ENCODE measurements at places on chromosomes 6 and 20. TPM values are rescaled to one million over a fixed set of nuclear protein-coding genes. Genes with fewer than 3 reads are reported as not detected.

DNA sequence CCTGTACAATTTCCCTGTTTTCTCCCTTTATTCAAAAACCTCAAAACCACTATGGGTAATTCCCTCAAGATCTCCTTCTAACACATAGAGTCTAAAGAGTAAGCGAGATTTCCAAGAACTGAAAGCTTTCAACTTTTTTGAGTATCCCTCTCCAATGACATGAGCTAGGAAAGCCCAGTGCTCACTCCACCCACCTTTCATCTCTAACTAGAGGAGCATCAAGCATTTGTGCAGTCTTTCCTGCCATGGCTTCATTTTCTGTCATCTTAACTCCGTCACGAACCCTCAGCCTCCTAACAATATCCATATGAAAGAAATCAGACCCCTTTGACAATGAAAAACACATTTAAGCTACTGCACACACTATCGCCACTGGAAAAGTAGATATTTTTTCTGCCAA is 91.9 kb upstream of the SUPT3H start:
- DNase-seq, result no peak

- DNase-seq, result peak; percentile 49
Measured at GRCh38 chr20:9235518-9235917, 166.6 kb downstream of the PLCB4 start.

DNA sequence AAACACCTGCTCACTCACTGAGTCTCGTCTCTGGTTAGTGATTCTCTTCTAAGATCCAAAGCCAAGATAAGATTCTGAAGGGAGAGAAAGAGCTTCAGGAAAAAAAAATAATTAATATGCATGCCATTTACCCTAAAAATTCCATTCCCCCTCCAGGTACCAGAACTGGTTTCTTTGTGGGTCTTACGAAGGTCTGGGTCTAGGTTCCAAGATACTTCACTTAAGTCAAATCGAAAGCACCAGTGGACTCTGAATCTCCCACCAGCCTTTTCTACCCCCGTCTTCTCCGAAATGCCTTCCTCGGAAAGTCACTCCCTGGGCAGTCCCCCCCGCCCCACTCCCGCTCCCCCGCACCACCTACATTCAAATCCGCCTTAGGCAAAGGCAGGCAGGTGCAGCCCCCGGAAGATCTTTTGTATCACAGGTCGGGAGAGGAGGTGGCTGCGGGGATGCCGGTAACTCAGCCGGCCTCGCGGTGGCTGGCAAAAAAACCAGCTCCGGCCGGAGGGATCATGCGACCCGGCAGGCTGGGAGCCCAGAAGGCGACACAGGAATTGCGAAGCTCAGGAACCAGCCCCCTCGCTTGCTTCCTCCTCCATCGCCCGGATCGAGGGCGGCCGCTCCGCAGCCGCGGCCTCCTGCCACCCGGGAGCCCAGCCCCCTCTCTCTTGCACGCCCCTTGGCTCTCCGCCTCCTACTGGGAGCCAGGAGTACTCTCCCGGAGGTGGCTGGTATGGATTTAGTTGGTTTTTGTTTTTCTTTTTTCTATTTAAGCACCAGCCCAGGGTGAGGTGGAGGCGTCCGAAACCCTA is at the start of gene BCL2L1:
Gene BCL2L1, minus strand, starts transcription at position 612 of the 812 bp plus-strand sequence. CDS start 650 bp downstream, outside the sequence.
- peak; percentile 86 for DNase-seq

DNA sequence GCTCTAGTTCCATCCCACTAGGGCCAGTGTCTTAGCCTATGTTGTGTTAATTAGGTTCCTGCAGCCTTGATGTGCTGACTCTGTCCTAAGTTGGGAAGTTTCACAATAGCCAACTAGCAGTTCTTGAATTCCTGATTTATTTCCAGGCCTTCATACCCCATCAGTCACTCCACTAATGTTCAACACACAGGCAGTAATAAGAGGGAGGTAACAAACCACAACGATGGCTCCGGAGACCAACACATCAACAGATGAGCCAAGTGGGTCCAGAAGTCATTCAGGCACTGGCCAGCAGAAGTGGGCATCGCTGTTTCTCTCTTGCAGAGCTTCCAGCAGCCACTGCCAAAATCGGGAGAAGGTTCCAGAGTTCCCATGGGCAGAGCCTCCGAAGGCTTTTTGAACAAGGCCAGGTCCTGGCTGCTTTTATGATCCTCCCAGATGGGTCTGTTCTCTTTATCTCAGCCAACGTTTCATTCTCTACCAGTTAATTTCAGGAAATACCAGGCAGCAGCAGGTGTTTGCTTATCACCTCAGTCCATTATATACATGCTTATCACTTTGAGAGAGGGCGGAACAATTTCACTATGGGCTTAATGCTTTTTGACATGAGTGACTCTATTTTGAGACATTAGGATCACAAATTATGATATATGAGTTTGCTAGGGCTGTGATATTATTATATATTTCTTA is 48.5 kb upstream of the NOP56 start:
- no peak for DNase-seq

DNA sequence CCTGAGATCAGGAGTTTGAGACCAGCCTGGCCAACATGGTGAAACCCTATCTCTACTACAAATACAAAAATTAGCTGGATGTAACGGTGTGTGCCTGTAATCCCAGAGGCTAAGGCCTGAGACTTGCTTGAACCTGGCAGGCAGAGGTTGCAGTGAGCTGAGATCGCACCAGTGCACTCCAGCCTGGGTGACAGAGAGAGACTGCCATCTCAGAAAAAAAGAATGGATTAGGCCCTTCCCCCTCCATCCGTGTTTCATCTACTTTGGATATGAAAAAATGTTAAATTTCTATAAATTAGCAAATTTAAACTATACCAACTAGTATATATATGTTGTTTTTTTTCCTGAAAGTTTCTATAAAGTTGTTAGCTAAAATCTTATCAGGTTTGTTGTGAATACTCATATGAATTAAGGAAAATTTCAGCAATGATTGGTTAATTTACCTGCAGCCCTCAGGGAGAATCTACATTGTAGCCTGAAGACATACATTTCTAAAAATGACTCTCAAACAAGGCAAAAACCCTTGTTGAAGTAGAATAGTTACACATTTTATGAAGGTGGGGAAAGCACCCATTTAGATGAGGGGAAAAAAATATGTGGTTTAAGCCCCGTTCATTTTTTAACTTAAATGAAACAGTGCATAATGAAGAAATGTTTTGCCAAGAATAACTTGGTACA is 120.9 kb downstream of the TIAM2 start:
- DNase-seq, result no peak

GRCh38 chr6:137545073-137545472 is 50.9 kb upstream of the OLIG3 start:
- no peak for DNase-seq

DNA sequence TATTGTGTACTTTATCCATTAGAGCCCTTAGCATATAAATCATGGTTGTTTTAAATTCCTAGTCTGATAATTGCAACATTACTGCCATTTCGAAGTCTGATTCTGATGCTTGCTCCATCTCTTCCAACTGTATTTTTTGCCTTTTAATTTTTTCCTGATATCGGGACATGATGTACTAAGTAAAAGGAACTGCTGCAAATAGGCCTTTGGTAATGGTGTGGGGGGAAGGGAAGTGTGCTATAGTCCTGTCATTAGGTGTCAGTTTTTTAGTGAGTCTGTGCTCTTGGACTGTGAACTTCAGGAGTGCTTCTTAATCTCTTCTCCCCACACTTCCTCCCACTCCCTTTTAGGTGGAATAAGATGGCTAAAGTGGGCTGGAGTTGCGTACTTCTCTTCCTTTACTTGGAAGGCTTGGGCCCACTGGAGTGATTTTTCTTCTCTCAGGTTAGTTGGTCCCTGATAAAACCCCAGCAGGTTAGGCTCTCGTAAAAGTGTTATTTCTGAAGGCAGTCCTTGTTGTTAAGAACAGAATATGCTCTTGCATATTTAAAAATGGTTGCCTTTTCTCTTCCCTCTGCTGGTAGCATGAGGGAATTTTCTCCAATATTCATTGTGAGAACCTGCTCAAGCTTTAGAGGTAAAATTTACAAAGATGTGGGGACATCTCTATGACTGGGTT is 18.1 kb downstream of the STXBP5 start:
- DNase-seq, result peak; percentile 47

GRCh38 chr20:9928281-9928737 is 89.4 kb upstream of the PAK5 start:
- no peak for DNase-seq

DNA sequence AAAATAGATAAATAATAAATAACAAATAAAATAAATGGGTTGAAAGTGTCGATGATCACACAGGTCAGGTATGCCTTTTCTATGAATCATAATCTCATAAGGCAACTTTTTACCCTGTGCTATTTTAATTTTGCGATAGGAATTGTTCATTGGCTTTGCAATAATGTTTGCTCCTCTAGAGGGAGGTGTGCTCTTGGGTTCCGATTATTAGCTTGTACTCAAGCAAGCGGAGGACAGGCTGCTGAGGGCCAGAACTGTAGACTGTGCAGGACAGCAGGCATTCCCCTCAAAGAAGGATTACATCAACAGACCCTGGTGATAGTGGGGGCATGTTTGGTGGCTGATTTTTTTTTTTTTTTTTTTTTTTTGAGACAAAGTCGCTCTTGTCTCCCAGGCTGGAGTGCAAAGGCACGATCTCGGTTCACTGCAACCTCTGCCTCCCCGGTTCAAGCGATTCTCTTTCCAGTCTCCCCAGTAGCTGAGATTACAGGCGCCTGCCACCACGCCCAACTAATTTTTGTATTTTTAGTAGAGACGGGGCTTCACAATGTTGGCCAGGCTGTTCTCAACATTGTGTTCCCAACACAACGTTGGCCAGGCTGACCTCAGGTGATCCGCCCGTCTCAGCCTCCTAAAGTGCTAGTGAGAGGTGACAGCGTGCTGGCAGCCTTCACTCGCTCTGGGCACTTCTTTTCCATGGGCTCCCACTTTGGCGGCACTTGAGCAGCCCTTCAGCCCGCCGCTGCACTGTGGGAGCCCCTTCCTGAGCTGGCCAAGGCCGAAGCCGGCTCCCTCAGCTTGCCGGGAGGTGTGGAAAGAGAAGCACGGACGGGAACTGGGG is 35.6 kb downstream of the RIOK1 start:
- DNase-seq, result peak; percentile 6

DNA sequence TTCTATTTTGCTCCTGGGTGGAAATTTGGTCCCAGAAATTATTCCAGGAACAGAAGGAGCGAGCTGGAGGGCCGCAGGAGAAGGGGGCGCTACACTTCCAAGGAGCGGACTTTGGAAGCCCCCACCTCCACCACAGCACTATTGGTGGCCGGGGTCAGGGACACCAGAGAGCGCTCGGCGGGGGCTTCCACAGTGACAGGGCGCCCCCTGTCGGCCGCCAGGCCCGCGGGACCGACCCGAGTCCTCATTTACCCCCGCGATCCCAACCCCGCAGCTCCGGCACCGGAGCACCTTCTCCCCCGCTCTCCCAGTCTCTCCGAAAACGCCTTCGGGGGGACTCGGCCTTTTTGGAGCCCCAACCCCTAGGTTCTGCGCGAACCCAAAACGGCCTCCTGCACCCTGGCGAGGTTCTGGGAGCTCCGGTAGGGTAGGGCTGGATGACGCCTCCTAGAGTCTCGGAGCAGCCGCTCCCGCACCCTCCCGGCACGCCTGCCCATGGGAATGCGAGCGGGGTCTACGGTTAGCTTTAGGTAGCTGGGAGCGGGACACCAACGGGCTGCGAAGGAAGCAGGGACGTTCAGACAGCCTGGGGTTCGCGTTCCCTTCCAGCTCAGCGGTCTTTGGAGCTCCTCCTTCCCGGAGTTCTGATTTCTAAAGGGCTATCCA is 2.4 kb upstream of the FOXA2 start:
- DNase-seq, result no peak

- no peak for DNase-seq
Measured at GRCh38 chr20:32476684-32477593, 108.2 kb downstream of the NOL4L start.

- no peak for DNase-seq
Measured at GRCh38 chr20:42051921-42052320, 433.7 kb upstream of the CHD6 start.

DNA sequence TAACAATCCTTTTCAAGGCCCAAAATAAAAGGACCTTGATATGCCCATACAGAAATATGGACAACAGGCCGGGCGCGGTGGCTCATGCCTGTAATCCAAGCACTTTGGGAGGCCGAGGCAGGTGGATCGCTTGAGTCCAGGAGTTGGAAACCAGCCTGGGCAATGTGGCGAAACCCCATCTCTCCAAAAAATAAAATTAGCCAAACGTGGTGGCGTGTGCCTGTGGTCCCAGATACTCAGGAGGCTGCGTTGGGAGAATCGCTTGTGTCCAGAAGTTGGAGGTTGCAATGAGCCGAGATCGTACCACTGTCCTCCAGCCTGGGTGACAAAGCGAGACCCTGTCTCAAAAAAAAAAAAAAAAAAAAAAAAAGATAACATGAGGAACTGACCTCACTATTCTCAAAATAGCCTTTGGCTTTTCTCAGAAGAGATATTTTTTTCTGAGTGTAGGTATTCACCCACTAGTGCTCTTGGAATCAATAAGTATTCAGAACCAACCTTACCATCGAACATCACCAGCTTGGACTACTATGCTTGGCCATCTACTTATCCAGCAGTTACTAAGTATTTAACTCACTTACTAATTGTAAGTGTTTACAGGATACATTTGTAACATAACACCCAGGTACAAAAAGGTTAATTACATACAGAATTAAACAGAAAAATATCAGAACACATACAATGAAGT is 99.2 kb downstream of the OR2B2 start:
- no peak for DNase-seq

DNA sequence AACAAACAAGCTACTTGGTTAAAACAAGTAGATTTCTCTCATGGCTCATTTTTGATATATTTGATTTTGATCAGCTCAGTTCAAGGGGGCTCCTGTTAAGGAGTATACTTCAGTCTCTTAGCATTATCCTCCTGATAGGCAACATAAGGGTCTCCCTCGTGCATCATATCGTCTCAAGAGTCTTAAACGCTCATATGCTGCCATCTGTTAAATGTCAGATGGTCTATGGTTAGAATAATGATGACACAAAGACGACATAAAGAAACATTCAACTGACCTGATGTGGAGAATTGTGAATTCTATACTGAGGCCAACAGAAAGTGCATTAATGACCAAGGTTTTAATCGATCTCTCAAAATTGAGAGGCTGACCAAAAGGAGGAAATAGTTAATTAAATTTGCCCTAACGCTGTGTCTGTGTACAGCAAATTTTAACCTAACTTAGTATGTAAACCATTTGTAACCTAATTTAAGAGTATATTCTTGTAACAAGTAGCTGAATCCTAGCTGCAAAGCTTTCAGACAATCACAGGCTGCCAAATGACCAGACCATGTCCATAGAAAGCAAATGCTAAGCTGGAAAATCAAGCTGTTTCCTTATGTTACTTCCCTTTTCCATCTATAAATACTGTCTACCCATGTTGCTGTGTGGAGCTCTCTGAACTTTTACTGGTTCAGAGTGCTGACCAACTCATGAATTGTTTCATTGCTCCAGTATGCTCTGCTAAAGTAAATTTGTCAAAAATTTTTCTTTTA is 1688.5 kb downstream of the GRIK2 start:
- no peak for DNase-seq

GRCh38 chr6:105324386-105324950 is 78.4 kb downstream of the PREP start:
- no peak for DNase-seq

The PRKN gene
- polyA plus RNA-seq, result 0.06 TPM

The FGD2 gene
- polyA plus RNA-seq, result not detected

The FKBP1C gene
- polyA plus RNA-seq, result 1.7 TPM

The SLC22A2 gene
- polyA plus RNA-seq, result not detected

All from endothelial cell of umbilical vein (primary cell).